MCF 10A (cell line): ENCODE measurements at places on chromosomes 5 and 9.

DNA sequence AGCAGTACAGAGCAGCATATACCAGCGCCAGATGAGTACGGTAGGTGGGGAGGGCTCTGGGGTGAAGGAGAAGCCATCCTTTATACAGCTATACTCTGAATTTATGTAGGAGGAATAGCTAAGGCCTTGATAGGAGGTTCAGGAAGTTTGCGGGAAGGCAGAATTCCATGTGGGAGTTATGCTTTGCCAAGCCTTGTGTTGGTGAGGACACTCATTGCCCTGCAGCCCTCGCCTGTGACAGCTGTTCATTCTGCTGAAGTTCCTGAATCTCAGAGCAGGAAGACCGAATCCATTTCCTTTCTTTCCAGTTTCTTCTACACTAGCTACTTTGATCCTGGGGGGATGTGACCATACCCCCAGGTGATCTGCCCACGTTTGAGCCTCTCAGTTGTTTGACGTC, 7.7 kb downstream of the MFAP3 start:
- no peak for DNase-seq

DNA sequence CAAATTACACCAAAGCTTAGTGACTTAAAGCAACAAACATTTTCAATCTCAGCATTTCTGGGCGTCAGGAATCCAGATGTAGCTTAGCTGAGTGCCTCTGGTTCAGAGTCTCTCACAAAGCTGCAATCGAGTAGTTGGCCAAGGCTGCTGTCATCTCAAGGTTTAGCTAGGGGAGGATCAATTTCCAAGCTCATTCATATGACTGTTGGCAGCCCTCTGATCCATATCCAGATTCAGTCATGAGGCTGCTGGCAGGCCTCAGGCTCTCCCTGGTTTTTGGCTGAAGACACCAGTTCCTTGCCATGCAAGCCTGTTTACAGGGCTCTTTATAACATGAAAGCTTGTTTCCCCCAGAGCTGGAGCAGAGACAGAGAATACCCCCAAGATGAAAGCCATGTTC, 419.5 kb upstream of the TLE4 start:
- no peak for DNase-seq

- DNase-seq: no peak
These were observed 11.8 kb upstream of the NADK2 start for GRCh38 chr5:36253575-36253974.

DNA sequence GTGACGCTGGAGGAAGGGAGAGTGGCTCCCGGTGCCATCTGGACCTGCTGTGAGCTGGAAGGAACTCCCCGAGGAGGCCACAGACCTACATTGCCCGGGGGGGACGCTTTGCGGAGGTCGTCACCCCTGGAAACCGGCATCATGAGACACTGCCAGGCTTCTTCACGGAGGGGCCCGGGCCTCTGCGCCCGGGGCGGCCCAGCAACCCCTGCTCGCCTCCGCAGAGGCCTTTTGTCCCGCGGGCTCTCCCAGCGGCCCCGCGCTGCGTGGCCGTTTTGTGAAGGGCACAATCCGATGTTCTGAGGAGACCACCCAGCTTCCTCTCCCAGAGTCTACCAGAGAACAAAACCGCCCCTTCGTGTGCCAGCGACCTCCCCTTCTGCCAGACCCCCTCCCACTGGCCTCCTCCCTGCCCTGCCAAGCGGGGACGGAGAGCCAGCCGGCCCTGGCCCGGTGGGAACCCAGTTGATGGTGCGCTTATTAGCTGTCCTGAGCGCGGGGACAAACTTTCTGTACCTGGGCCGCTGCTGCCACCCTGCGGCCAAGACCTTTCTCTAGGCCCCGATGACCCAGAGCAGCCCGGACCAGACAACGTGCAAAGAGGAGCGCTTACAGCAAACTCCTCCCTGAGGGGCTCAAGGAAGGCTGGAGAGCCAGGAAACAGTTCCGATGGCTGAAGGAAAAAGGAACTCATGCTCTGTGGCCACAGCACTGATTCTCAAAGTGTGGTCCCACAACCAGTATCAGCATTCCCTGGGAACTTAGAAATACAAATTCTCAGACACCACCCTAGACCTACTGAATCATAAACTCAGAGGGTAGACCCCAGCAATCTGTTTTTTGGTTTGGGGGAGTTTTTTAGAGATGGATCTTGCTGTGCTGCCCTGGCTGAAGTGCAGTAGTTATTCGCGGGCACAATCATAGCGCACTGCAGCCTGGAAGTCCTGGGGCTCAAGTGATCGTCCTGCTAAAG, 86.7 kb downstream of the SLC1A3 start:
- DNase-seq: peak; percentile 72

GRCh38 chr9:98974994-98975712, 31.4 kb downstream of the COL15A1 start:
- peak; percentile 70 for DNase-seq

DNA sequence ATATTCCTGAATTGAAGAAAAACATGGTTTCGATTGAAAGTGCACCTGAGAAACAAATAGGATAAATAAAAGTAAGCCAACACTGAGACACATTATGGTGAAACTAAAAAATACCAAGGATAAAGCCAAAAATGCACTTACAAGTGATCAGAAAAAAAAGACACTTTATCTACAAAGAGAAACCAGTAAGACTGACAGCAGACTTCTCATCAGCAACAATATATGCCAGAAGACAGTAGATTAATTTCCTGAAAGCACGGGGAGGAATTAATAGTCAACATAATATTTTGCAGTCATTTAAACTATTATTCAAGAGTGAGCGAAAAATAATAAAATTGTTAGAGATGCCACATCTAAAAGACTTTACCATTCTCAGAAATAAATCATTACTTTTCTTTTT, 172.7 kb upstream of the MAST4 start:
- DNase-seq: no peak

GRCh38 chr9:109506097-109506712, 8.1 kb upstream of the PTPN3 start:
- DNase-seq: no peak

GRCh38 chr5:64622991-64623390, 67.3 kb upstream of the SHISAL2B start:
- no peak for DNase-seq

DNA sequence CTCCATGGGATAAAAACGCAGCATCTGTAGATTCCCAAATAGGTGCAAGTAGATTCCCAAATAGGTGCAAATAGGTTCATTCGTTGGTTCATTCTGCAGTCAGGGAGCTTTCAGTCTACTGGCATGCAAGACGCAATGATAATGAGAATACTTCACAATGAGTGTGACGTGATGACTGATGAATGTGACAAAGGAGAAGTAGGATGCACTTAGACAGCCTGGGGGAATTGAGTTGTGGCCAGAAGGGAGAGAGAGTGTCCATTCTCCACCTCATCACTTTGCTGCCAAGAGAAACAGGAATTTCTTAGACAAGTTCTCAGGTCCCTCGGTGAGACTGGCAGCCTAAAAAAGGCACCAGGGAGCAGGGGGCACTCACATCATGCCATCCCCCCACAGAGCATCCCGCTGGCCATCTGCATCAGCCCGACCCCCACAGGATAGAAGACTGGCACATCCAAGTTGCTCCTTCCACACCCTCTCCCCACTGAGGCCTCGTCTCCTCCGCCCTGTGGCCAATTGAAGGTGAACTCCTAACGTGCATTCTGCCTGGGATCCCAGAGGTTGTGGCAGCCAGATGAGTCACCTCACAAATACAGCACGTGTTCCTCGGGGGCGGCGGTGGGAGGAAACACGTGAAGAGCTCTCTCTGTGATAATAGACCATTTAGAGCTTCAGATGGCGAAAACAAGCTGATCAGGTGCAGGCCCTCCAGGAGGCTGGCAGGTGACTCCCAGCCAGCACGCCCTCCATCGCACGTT, 19.9 kb upstream of the KCNIP1 start:
- peak; percentile 90 for DNase-seq

- peak; percentile 33 for DNase-seq
These were observed 241.8 kb downstream of the TRIM32 start for GRCh38 chr9:116928884-116929283.

- DNase-seq: no peak
These were observed 57.1 kb upstream of the NMUR2 start for GRCh38 chr5:152462021-152462721.

DNA sequence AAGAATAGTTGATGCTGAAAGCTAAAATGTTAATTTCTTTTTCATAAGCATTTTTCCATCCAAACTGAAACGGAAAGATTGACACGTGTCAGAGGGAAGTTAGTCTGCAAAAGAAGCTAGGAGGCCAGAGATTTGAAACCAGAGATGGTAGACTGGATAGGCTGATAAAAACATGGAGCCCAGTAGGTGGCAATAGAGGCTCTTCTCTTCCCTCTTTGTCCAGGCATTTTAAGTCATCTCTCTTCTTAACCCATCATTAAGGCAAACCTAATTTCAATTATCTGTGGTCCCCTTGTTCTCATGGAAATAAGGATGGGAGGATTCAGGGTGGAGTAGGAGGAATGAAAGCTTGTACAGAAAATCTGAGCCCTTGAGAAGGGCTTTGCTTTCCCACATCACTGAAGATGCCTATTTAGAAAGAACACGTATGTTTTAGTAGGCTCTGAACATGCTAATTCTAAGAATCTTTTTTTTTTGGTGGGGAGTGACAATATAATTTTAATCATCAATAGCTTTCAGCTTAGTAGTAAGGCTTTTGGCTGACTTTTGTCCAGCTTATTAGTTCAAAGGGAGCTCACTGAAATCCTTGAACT, 66.6 kb downstream of the ZNF474 start:
- DNase-seq: peak; percentile 80

DNA sequence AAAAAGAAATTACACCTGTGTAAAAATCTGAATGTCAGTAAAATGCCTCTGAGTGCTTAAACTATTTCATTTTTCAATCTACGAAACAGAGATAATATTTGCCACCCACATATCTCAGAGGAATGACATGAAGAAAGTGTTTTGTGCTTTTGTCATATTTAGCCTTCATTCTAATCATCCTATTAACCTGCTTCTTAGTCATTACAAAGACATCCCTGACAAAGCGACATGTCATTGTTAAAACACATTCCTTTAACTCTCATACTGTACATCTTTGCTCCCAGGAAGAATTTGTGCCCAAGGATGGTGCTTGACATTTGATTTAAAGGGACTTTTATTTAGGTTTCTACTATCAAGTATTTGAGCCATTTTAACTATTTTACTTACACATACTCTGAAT, 275.9 kb downstream of the DMRTA1 start:
- DNase-seq: no peak

- DNase-seq: no peak
These were observed 31.0 kb upstream of the TCF7 start for GRCh38 chr5:134083517-134083916.

DNA sequence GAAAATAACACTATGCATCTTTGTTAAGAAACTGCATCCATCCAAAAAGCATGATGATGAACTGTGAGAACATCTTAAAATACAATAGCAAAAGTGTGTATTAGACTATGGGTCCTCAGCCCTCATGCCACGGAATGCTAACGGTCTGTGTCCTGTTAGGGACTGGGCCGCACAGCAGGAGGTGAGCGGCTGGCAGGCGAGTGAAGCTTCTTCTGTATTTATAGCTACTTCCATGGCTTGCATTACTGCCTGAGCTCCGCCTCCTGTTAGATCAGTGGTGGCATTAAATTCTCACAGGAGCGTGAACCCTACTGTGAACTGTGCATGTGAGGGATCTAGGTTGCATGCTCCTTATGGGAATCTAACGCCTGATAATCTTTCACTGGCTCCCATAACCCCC, 129.8 kb downstream of the NXNL2 start:
- no peak for DNase-seq
